Spinal cord (tissue), 10 donors: ENCODE measurements at places on chromosomes 13 and 19. TPM values are rescaled to one million over a fixed set of nuclear protein-coding genes. Genes with fewer than 3 reads are reported as not detected.

DNA sequence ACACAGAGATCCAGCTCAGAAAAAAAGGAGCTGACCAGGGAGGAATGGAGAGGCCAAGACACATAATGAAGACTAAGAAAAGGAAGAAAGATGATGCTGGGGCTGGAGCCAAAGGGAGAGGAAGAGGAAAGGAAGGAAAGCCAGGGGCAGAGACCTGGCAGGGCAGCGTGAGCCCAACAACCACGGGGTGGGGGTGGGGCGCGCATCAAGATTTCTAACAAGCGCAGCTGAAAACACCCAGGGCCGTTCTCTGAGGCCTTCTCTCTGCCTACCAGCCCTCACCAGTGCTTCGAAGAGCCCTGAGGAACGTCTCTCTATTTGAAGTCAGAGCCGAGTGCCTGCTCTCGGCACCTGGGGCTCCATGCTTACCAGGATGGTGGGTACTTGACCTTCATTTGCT, 23.6 kb upstream of the POU2F2 start:
- H3K4me3 ChIP-seq: no peak overlapping the region
- peaks cover 10% of the 10 kb centered on the region for H3K36me3 ChIP-seq
- no peaks in the 10 kb centered on the region for H3K27me3 ChIP-seq
- no peak for DNase-seq
- peaks cover 58% of the 10 kb centered on the region for H3K4me1 ChIP-seq
- no peak overlapping the region for H3K27ac ChIP-seq

GRCh38 chr13:33611121-33611805, 206.7 kb upstream of the RFC3 start:
- peak overlapping the region; percentile 95 for H3K27ac ChIP-seq
- peaks cover 38% of the 10 kb centered on the region for H3K4me1 ChIP-seq
- peak overlapping the region; percentile 20 for H3K4me3 ChIP-seq

DNA sequence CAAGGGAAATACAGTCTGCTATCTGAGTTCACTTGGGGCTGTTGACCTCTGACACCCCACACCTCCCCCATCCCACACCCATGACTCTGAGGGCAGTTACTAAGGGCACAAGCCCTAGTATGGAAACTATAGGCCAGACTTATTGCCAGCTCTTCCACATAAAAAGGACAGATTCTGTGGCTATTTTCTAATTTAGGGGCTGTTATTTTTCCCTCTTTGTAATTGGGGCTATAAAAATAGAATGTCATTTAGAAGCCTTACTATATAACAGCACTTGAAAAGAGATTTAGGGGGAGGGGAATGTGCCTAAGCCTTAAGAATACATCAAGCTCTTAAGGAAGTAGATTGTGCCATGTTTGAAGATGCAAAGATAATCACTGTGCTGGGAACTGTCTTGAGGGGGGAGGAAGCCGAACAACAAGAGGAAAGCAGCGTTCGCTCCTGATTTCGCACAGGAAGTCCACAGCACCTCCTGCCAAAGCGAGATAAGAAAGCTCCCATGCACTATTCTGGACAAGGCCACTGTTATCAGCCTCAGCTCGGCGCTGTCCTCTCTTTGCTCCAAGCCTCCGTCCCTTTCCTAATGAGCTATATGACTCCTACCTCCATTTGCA, 86.6 kb downstream of the FLT1 start:
- no peaks in the 10 kb centered on the region for H3K36me3 ChIP-seq
- H3K4me1 ChIP-seq: no peaks in the 10 kb centered on the region
- H3K4me3 ChIP-seq: no peak overlapping the region
- peak overlapping the region; percentile 52 for H3K27ac ChIP-seq
- peak; percentile 23 for DNase-seq

Gene KLK11
- not detected for total RNA-seq

Gene ARID3A
- 4.8 TPM for total RNA-seq

DNA sequence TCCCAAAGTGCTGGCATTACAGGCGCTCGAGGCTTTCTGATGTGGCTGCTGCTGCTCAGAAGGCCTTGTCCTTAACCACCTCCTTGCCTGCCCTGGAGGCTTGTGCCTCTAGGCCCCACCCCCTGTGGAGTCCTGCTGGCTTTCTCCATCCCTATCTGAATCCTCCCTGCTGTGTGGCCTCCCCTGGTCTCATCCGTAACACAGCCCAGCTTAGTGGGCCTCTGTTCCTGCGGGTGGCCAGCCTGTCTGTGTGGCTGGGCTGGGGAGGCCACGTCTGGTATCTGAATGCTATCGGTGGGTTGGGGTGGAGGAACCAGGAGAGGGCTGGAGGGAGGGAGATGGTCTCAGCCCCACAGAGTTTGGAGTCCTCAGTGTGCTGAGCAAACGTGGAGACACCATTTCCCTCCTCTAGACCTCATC, 4.7 kb downstream of the RPL28 start:
- H3K4me1 ChIP-seq: peaks cover 43% of the 10 kb centered on the region
- DNase-seq: no peak
- no peaks in the 10 kb centered on the region for H3K27me3 ChIP-seq

Gene CEACAM19
- total RNA-seq: 0.79 TPM

- H3K36me3 ChIP-seq: no peaks in the 10 kb centered on the region
- H3K27ac ChIP-seq: no peak overlapping the region
- no peaks in the 10 kb centered on the region for H3K27me3 ChIP-seq
- H3K4me1 ChIP-seq: no peaks in the 10 kb centered on the region
- DNase-seq: no peak
These were observed 1380.4 kb downstream of the SLITRK1 start for GRCh38 chr13:82501834-82502233.

Gene KLK14
- 0.11 TPM for total RNA-seq

GRCh38 chr13:99978799-99979452, 2.7 kb upstream of the ZIC2 start:
- peaks cover 86% of the 10 kb centered on the region for H3K27me3 ChIP-seq
- H3K36me3 ChIP-seq: no peaks in the 10 kb centered on the region

- DNase-seq: no peak
- H3K36me3 ChIP-seq: peaks cover 91% of the 10 kb centered on the region
- peaks cover 17% of the 10 kb centered on the region for H3K4me1 ChIP-seq
- H3K27me3 ChIP-seq: no peaks in the 10 kb centered on the region
- H3K27ac ChIP-seq: no peak overlapping the region
These were observed 12.1 kb upstream of the FKRP start for GRCh38 chr19:46733690-46734292.

- H3K27ac ChIP-seq: peak overlapping the region; percentile 82
- peak overlapping the region; percentile 70 for H3K4me3 ChIP-seq
- peak; percentile 84 for DNase-seq
- H3K36me3 ChIP-seq: peaks cover 10% of the 10 kb centered on the region
- H3K27me3 ChIP-seq: no peaks in the 10 kb centered on the region
These were observed 8.8 kb downstream of the FXYD3 start for GRCh38 chr19:35124098-35125060.

DNA sequence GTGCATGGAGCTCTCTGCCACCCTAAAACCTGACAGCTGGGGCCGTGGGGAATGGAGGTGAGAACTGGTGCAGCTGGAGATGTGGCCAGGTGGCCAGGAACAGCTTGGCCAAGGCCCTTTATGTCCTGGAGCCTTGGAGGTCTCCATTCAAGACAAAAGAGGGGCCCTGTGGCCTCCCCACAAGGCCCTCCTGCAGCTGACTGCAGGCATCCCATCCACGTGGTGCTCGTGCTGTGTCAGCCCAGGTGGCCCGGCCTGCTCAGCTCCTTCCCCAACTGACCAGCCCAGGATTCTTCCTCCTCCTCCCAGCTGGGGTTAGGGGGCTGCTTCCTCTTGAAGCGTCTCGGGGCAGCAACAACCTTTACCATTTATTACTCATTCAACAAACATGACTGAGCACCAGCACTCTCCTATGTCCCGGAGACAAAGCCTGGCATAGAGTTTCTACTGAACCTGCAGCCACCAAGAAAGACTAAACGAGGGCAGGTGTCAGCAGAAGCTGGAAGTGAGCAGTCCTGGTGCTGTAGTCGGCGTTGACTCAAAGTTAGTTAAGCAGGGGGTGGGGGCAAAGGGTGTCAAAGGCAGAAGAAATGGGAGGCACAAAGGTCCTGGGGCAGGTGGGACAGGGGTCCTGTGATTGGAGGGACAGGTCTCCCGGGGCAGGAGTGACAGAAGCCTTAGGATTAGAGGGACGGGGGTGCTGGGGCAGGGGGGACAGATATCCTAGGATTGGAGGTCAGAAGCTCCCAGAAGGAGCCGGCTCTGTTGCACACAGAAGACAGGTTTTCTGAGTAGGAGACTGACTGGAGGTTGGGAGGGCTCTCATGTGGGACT, 23.3 kb upstream of the C13orf46 start:
- peaks cover 13% of the 10 kb centered on the region for H3K4me1 ChIP-seq
- no peak for DNase-seq
- H3K27ac ChIP-seq: no peak overlapping the region
- H3K4me3 ChIP-seq: no peak overlapping the region
- H3K27me3 ChIP-seq: no peaks in the 10 kb centered on the region
- H3K36me3 ChIP-seq: peaks cover 82% of the 10 kb centered on the region

GRCh38 chr13:37995092-37995491, 125.5 kb upstream of the TRPC4 start:
- peak; percentile 79 for DNase-seq
- no peaks in the 10 kb centered on the region for H3K27me3 ChIP-seq
- H3K36me3 ChIP-seq: no peaks in the 10 kb centered on the region
- H3K27ac ChIP-seq: no peak overlapping the region
- H3K4me3 ChIP-seq: no peak overlapping the region

Gene LPAR2
- 19.8 TPM for total RNA-seq

DNA sequence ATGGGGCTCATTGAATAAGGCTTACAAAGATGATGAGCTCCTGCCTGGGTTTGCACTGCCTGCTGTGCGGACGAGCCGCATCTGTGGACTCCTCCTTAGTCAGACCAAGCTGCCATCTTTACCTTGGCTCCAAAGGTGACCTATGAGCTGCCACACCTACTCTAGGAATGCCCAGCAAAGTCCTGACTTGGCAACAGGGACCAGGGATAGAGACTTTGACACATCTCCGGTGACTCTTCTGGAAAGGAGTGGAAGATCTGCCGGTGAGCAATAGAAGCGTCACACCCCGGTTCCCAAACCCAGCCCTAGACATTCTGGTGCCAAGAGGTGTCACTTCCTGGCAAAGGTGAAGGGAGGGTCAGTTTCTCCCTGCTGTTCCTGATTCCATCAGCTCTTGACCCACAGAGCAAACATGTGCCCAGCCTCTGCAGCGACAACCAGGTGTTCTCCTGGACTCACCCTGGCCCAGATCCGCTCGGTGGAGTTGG, 50.2 kb upstream of the GTF3A start:
- peaks cover 13% of the 10 kb centered on the region for H3K27me3 ChIP-seq
- no peak for DNase-seq
- no peak overlapping the region for H3K27ac ChIP-seq
- H3K4me1 ChIP-seq: peaks cover 7% of the 10 kb centered on the region
- no peak overlapping the region for H3K4me3 ChIP-seq

DNA sequence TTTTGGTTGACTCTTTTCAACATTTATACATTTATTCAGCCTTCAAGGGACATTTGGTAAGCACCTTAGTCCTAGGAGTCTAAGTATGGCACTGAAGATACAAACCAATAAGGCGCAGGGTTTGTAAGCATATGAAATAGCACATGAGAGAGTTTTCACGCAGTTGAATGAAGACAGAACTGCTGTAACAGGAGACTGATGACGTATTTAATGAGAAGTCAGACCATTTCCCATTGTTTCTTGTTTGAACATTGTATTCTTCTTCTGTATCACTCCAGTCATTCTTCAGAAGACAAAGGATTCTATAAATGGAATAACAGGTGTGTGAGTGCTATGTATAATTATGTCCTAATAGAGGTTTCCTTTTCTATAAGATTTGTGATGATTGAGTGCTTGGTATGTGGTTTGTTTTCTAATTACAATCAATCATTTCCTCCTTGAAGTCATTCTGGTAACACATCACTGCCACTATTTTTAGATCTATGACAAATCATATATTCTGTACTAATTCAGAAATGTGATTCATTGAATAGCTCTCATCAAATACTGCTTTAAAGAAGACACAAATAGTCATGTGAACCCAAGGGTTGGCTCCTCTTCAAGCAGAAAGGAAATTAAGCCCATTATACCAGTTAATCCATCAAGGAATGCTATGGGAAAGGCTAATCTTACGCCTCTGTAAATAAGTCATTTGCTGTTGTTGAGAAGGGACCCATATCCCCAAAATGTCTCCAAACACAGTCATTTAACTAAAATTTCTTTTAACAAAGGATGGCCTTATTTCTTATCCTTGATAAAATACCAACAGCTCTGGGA, 222.8 kb upstream of the NBEA start:
- no peak for DNase-seq
- H3K4me1 ChIP-seq: no peaks in the 10 kb centered on the region

Gene ZNF581
- total RNA-seq: 10.5 TPM

Gene ZNF682
- total RNA-seq: 9.2 TPM

- DNase-seq: no peak
- H3K4me1 ChIP-seq: peaks cover 2% of the 10 kb centered on the region
- H3K27ac ChIP-seq: no peak overlapping the region
- no peak overlapping the region for H3K4me3 ChIP-seq
- no peaks in the 10 kb centered on the region for H3K36me3 ChIP-seq
These were observed 141.6 kb downstream of the RXFP2 start for GRCh38 chr13:31880851-31881494.

DNA sequence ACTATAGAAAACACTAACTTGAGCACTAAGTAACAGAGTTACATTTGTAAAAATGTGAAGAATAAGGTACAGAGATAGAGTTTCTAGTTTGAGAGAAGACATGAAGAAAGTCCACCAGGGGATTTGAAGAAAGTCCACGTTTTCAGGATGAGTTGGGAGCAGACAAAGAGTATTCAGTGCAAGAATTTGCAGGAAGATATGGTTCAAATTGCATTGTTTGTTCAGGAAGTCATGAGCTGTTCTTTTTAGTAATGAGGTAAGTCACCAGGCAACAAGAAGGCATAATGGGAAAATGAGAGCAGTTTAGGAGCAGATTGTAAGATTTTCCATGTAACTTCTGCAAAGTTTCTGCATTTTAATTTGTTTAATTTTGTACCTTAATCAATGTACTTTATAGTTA, 618.0 kb downstream of the DACH1 start:
- no peak overlapping the region for H3K4me3 ChIP-seq
- no peak for DNase-seq
- H3K4me1 ChIP-seq: no peaks in the 10 kb centered on the region
- no peaks in the 10 kb centered on the region for H3K36me3 ChIP-seq
- H3K27me3 ChIP-seq: no peaks in the 10 kb centered on the region

- H3K4me1 ChIP-seq: no peaks in the 10 kb centered on the region
- no peak for DNase-seq
- H3K36me3 ChIP-seq: peaks cover 2% of the 10 kb centered on the region
These were observed 74.6 kb downstream of the SHISA2 start for GRCh38 chr13:25977216-25977615.

DNA sequence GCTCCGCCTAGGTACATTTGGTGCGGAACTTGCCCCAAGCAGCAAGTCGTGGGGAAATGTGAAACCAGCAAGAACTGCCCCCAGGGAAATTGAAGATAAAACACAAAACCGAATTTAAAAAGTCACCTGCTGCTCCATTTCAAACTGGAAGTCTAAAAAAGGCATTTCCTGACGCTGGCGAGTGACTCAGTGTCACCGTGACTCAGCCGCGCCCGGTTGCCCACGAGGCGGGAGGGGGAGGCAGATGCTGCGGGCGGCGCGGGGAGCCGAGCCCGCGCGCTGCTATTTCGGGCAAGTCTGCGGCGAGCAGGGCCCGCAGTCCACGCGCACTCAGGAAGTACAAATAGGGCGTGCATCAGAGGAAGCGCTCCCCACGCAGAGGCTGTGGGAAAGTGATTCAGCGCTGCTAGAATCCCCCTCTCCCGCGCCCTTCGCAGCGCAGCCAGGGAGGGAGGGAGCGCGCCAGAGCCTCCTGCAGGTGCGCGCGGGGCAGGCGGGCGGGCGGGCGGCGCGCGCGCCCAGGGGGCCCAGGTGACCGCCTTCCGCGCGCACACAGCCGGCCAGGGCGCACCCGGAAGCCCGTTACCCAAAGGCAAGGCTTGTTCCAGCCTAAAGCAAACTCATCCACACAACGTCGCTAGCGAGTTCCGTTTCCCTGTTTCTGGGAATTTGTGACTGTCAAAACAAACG, 168.8 kb downstream of the COL4A1 start:
- H3K27ac ChIP-seq: no peak overlapping the region
- peaks cover 23% of the 10 kb centered on the region for H3K4me1 ChIP-seq
- DNase-seq: peak; percentile 62
- H3K4me3 ChIP-seq: peak overlapping the region; percentile 31
- peaks cover 3% of the 10 kb centered on the region for H3K27me3 ChIP-seq

Gene INSL3
- total RNA-seq: not detected
